ENCODE measurements at places on chromosomes 7 and 10. TPM values are rescaled to one million over a fixed set of nuclear protein-coding genes. Genes with fewer than 3 reads are reported as not detected.
A peak's percentile ranks its signal among the peaks of the same experiment; 100 is the strongest.

The LRRD1 gene
- not detected for total RNA-seq

GRCh38 chr7:28136420-28136819 is 44.2 kb downstream of the JAZF1 start:
- no peak for DNase-seq

GRCh38 chr7:32163141-32163806 is 93.1 kb upstream of the PDE1C start:
- DNase-seq, result peak; percentile 47

- no peak for DNase-seq
These were observed 166.9 kb downstream of the CPEB3 start for GRCh38 chr10:92124020-92124419.

DNA sequence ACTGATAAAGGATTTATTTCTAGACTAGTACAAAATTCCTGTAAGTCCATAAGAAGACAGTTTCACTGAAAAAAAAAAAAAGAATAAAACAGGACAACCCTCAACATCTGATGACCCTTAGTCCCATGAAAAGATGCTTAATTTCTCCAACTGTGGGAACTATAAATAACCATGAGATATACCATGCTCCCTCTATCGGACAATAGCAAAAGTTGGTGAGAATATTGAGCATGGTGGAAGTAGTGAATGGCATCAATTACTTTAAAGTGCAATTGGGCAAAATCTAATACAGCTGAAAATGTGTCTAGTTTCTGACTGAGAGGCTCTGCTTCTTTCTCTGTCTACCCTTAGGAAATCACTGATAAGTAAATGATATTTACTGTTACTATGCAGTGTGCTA is 348.8 kb downstream of the SUGCT start:
- no peak for DNase-seq

- no peak for DNase-seq
These were observed 341.9 kb downstream of the PTPRN2 start for GRCh38 chr7:158245724-158246041.

DNA sequence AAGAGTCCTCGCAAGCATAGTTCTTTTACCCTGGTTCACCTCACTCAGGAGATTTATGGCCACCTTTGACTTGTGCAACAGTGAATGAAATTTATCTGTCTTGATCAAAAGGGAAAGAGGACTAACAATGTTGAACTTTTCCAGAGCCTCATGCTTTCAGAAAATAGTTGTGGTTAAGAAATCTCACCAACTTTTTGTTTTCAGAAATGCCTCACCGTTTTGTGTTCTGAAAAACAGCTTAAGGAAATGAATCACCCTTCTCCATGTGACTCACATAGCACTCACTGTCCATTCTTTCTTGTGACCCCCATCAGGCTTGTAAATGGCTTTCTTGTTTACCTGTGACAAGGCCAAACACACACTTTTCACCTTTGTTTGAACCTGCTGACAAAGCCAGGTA is 148.6 kb upstream of the FAM3C start:
- DNase-seq, result no peak

DNA sequence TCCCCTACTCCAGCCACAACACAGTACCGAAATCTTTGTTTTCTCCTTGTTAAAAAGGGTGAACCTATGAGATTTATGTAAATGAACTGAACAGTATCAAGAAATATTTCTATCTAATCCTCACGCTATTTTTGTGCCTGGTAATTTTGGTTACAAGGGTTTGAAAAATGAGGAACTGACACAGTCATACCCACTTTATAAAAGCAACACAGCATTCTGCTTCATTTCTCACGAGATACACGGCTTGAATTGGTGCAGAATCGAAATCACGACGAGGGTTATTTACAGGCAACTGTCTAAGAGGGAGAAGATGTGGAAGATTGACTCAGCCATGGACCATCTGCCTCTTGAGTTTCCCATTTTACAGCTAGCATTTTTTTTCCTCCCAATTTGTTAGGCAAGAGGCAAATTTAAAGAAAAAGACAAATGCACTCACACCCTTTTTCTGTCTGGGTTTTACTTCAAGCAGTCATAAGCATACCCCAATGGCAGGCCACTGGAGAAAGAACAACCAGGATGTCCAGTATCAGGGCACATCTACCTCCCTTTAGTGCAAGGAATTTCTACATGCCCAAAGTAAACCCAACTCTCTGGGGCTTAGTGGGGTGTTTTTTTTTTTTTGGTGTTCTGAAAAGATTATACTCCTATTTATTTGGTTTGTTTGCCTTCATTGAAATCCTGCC is 108.1 kb downstream of the ITGB8 start:
- DNase-seq, result no peak

DNA sequence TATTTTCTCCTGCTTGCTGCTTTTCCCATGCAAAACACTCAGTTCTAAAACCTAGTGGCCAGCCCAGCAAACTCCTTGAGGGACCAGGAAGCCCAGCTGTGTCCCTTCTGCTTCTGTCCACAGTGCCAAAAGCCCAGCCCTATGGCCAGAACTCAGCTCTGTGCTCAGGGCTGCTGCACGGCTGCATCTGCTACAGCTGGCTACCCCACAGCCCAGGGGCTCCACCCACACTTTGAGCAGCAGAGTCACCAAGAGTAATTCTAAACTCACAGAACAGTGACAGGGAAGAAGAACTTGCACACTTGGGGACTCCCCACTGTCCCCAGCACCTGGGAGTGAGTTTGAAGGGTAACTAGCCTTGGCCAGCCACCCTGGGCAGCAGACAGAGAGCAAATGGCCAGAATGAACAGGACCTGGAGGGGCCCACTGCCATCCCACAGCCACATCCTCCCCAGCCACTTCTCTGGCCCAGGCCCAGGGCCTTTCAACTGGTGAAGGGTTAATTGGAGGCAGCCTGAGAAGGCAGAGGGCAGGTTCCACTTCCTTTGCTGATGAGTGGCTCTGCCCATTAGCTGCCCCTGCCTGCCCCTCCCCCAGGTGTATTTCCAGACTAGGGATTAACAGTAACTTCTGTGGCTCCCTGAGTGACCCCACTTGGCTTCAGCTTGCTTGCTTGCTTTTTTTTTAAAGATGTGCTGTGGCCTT is 28.1 kb upstream of the TRIM8 start:
- DNase-seq, result no peak

DNA sequence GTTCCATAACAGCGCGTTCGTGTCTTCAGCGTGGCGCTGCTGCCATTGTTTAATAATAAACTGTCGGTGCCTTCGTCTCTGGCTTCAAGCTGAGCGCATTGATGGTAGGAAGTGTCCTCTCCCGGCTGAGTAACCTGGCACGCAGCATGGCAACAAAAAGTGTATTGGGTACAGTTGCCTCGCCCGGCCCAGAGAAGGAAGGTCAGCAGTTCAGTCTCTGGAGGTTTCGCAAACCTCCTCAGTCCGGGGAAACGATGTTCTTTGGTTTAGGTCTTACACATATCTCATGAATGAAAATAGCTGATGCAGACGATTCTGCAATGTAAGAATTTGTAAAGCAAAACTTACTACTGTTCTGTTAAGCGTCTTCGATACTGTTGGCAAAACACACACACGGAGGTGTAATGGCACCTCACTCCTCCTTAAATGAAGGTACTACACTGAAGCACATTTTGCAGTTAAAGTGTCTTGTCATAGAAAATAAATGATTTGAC is 739 bp upstream of the CCDC186 start:
- peak; percentile 78 for DNase-seq

GRCh38 chr7:86790383-86790782 is 146.7 kb downstream of the GRM3 start:
- DNase-seq, result no peak
